D721Med (cell line): ENCODE measurements at places on chromosomes 1 and 21.
A peak's percentile ranks its signal among the peaks of the same experiment; 100 is the strongest.

- peak; percentile 95 for DNase-seq
Measured at GRCh38 chr1:213987422-213987926, 299 bp upstream of the PROX1 start.

DNA sequence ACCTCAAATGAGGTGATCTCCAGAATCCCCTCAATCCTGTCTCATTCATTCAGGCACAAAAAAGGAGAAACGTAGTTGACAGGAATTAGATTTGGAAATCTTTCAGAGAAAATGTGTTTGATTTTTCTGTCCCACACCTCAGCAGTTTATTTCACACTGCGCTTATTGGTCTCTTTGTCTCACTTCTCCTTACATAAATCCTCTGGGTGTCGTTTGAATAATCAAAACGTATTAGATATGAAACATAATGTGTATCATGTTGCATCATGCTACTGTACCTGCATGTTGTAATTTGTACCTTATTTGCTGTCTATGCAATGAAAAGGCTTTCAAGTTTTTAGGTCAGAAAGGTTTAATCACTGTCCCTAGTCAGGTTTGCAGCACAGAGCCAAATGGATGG lies 255.7 kb downstream of the DISC1 start:
- DNase-seq: no peak

- no peak for DNase-seq
Measured at GRCh38 chr21:28100366-28100765, 892.3 kb downstream of the LTN1 start.

DNA sequence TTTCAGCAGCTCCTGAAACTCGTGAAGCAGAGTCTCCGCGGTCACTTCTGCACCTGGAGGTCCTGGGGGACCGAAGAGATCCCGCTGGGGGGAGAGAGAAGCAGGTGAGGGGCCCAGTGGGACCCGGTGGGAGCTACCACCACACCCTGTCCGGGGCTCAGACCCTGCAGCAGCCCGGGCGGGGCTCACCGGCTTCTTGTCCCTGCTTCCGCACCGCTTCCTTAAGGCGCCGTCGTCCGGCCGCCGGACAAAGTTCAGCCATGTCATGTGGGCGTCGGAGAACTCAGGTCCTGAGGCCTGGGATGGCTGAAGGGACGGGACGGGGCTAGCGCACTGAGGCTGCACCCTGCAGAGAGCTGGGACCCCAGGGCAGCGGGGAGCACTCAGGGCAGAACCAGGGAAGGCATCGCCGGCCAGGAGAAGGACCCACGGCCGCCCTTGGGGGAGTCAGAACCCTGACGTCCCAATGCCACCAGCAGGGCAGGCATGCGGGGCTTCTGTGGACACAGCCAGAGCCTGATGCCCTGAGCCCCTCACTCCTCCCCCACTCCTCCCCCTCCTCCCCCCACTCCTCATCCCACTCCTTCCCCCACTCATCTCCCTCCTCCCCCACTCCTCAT lies 2.2 kb downstream of the C1QTNF12 start:
- no peak for DNase-seq

- no peak for DNase-seq
Measured at GRCh38 chr1:6515771-6516170, 24.3 kb upstream of the PLEKHG5 start.

DNA sequence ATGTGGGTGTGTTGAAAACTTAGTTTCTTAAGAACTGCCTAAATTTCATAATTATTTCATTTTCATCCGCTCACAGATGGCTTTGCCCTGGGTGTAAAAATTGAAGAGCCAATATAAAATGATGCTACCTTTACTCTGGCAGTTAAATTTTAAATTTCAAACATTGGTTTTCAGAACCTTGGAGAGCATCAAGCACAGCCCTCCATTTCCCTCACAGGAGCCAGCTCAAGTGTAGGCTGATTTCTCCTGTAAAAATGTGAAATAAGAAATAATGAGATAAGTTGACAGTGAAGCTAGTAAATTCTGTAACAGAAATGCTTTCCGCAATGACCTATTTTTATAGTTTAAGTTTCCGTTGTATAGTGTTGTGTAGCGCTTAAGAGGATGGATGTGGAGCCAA lies 53.9 kb upstream of the AKT3 start:
- DNase-seq: no peak

- DNase-seq: no peak
Measured at GRCh38 chr1:104294259-104294658, 544.6 kb downstream of the AMY1C start.

DNA sequence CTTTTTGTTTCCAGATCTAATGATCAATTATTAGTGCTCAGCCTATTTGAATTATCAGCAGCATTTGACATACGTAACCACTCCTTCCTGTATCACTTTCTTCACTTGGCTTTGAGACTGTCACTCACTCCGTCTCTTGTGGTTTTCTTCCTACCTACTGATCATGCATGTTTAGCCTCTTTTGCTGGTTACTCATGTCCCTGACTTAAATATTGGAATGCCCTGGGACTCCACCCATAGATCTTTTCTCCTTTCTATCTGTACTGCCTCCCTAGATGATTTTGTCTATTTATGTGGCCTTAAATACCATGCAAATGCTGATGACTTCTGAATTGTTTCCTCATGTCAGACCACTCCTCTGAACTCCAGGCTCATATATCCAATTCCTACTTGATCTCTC lies 57.7 kb upstream of the PDE4B start:
- no peak for DNase-seq
